ENCODE measurements at places on chromosomes 6 and 20. TPM values are rescaled to one million over a fixed set of nuclear protein-coding genes. Genes with fewer than 3 reads are reported as not detected.

The ERVFRD-1 gene
- total RNA-seq: not detected

GRCh38 chr20:61119273-61119672, 132.8 kb upstream of the CDH4 start:
- no peak for DNase-seq

GRCh38 chr20:49851231-49851705, 38.6 kb downstream of the SLC9A8 start:
- DNase-seq: no peak

- DNase-seq: no peak
These were observed 683.7 kb upstream of the ID4 start for GRCh38 chr6:19153270-19153980.

All from colonic mucosa (tissue), 4 donors.